Type B pancreatic cell (in vitro differentiated cells): ENCODE measurements at places on chromosomes 16 and 17.

DNA sequence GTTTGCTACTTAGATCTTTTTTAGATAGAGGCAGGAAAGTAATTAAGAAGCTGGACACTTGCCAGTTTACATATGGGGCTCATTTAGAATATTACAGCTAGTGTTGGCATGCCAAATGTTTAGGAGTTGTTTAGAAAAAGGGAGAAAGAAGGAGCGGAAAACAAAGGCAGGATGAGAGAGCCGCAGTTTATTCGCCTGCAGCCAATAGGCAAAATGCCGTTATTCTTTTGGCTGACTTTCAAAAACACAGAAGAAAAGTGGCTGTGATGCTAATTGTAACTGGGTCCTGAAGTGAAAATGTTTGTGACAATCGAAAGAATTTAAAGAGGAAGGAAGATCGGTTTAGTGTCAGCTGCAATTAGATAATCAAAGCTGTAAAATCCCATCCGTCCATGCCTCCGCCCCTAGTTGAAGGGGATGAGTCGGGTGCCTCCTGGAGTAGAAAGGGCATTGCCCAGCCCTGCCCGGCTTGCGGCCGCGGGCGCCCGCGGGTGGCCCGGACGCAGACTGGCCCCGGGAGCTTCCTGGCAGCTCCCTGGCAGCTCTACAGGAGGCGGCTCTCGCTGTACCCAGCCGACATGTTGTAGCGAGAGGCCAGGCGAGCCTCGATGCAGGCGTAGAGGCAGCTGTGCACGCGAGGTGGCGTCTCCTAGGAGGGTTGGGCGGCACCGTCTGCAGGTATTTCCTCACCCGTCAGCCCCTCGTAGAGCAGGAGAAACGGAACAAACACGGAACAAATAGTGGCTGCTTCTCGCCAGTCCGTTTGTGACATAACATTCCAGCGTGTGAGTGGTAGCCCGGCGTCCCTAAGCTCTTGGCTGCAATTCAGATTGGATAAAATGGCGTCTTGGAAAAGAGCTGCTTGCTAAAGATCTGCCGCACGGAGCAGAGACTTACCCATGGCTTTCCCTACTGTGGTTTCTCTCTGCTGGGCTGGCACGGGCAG is 82.2 kb downstream of the TNRC6C start:
- no peak for DNase-seq

DNA sequence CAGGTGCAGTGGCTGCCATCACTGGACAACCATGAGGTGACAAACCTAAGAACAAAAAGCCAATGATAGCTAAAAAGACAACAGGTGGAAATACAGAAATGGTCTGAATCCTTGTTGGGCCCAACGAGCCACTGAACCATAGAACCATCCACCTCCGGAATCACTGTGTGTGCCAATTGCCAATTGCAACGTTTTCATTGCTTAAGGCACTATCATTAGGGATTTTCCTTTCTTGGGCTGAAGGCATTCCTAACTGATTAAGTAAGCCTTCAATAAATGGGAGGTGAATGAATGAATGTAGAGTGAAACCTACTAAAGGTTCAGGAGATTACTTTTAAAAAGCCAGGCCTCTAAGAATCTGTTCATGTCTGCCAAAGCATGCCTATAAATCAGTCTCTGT is 3.6 kb downstream of the USP31 start:
- no peak for DNase-seq

- no peak for DNase-seq
These were observed 62.4 kb upstream of the NLK start for GRCh38 chr17:27980043-27980442.

DNA sequence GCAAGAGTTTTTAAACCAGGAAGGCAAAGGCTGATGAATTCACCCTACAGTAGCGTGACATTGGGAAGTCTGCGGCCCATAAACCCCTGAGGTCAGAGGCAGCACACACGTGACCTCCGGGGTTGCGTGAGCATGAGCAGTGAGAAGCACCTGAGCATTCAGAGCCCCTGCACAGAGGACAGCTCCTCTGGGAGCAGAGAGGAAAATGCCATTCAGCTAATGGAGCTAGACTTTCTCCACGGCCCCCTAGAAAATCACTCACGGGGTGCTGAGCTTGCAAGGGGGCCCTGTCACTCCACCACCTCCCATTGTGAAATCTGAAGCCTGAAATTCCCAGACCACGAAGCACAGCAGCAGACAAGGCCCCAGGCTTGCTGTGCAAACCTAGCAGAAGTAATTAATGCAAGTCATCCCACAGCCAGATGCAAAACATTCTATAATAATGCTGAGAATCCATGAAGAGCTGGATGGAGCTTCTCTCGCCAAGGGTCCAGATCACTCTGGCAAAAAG is 114.9 kb upstream of the RCVRN start:
- DNase-seq = no peak

- DNase-seq = no peak
These were observed 300.2 kb downstream of the IRF8 start for GRCh38 chr16:86199182-86199581.

DNA sequence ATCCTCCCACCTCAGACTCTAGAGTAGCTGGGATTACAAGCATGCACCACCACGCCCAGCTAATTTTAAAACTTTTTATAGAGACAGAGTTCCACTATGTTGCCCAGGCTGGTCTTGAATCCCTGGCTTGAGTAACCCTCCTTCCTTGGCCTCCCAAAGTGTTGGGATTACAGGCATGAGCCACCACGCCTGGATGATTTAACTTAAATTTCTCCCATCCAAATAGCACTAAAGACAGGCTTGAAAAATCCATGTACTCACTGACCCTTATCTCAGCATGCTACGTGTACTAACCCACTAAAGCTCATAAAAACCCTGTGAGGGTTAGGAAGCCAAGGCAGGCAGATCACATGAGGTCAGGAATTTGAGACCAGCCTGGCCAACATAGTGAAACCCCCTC is 4.6 kb downstream of the SLC5A10 start:
- no peak for DNase-seq

GRCh38 chr16:55271945-55272513 is 52.0 kb upstream of the IRX6 start:
- no peak for DNase-seq

GRCh38 chr16:8622315-8622656 is 788 bp downstream of the METTL22 start:
- DNase-seq = no peak

- DNase-seq = peak; percentile 81
These were observed 118.1 kb downstream of the ENGASE start for GRCh38 chr17:79192503-79193351.

DNA sequence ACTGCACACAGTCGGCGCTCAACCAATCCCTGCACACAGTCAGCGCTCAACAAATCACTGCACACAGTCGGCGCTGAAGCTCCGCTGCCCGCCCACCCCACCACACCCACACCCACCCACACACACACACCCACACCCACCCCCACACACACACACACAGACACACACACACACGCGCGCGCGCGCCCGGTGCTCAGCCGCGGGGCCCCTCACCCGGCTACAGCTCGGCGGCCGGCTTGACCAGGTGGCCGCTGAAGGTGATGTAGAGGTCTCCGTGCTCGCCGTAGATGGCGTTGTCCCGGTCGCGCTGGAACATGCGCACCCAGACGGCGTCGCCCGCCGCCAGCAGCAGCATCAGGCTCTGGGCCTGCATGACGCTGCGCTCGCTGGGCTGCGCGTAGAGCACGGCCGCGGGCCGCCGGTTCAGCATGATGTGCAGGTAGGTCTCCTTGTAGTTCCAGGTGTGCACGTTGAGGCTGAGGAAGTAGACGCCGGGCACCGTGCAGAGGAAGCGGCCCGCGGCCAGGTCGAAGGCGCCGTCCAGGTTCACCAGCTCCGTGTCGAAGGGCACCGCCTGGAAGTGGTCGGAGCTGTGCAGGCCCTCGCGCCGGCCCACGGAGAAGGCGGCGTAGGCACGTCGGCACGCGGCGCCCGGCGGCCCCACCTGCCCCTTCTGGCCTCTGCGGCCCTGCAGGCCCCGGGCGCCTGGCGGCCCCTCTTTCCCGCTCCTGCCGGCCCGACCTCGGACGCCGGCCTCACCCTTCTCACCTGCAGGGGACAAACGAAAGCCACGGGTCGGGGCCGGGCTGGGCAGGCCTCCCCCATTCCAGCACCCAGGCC is 2.5 kb downstream of the C1QTNF8 start:
- DNase-seq = no peak
